ENCODE measurements at places on chromosomes 5 and 9.

DNA sequence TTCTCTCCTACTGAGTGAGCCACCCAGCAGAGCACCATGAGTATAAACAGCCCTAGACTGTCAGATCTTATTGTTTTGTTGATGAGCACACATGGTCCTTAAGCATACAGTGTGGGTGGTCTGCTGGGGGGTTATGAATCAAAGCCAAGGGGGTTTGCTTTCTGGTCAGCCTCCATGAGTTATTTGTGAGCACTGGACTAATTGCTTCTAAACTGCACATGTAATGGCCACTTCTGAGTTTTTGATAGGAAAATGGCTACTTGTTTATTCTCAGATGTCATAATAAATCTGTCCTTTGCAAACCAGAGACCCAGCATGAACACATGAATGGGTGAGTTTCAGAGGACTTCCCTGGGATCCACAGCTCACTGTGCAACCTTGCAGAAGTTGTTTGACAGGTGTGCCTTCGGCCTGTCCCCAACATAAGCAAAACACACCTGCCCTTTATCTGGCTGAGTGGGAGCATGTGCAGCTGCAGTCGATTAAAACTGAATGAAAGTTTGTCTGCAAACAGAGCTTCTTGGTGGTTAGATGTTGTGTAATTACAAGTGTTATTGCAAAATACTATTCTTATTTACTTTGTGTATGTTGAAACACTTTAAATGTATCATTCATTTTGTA is 35.9 kb downstream of the MAMDC2 start:
- no peak for DNase-seq

DNA sequence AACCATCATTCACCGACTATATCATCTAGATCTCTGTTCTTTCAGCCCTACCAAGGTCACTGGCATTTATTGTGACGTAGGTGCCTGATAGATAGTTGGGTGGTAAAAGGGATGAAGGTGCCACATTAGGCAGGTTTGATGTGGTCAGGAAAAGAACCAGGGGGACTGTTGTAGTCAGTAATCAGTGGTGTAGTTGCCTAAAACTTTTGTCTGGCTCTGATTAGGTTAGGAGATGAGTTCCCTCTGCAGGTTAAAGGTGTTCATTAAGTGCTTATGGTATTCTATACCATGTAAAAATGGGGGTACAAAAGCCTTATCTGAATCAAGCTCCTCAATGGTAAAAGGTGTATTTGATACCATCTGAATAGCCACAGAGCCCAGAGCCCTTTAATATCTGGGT is 55.6 kb downstream of the KCNN2 start:
- DNase-seq = no peak

- no peak for DNase-seq
Measured at GRCh38 chr5:174626369-174626920, 97.9 kb upstream of the MSX2 start.

- no peak for DNase-seq
Measured at GRCh38 chr9:104279535-104280177, 185.5 kb downstream of the SMC2 start.

DNA sequence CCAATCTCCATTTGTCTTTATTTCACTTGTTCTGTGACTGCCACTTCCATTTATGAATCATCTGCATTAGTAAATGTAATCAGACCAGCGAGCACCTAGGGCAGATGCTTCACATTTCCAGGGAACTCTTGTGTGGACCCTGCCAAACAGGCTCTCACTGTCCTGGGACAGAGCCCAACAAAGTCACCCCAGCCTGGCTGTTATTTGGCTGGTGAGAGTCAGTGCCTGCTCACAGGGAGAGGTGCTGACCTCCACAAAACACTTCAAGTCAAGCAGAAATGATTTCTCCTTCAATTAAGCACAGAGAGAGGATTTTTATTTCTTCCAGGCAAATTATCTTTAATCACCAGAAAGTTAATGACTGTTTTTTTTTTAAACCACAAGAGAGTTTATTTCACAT is 568.0 kb downstream of the MTRR start:
- no peak for DNase-seq

GRCh38 chr9:112699230-112699629 is 18.7 kb downstream of the INIP start:
- no peak for DNase-seq

- DNase-seq = no peak
Measured at GRCh38 chr5:55694152-55694830, 17.8 kb downstream of the SLC38A9 start.

DNA sequence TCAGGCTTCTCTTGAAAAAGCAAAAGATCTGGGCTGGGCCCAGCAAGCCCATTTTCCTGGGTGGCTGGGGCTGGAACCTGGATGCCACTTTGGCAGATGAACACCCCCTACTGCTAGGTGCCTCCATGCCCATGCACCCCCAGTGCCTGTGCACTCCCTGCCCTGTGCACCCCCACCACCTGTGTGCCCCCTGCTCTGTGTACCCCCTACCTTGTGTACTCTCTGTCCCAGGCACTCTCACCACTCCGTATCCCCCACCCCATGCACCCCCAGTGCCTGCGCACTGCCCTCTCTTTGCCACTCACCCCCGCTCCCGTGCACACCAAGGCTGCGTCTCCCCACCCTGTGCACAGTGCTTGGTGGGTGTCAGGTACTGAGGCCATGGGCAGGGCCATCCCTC is 14.2 kb downstream of the UNC5A start:
- DNase-seq = no peak

DNA sequence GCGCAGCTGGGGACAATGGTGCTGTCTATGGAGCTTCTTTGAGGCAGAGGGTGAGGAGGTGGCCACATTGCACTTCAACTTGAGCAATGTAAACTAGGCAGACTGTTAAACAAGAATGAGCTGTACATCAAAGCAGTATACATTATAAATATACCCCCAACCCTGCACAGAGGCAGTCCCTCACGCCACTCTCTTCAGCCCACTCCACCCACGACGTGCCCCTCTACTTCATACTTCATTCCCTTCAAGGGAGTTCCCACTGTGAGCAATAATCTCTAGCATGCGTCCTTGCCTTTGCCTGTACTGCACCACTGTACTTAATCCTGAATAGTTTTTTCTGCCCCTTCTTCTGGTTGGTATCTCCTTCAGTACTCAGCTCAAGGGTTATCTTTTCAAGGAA is 14.4 kb downstream of the TRPM3 start:
- no peak for DNase-seq

DNA sequence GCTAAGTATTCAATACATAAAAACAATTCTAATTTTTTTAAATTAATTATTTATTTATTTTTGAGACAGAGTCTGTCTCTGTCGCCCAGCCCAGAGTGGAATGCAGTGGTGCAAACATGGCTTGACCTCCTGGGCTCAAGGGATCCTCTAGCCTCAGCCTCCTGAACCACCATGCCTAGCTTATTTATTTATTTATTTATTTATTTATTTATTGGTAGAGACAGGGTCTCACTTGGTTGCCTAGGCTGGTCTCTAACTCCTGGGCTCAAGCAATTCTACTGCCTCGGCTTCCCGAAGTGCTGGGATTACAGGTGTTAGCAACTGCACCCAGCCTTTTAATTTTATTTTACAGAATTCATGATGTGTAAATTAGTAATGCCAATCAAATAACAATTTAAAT is 33.7 kb upstream of the ZFYVE16 start:
- DNase-seq = no peak

DNA sequence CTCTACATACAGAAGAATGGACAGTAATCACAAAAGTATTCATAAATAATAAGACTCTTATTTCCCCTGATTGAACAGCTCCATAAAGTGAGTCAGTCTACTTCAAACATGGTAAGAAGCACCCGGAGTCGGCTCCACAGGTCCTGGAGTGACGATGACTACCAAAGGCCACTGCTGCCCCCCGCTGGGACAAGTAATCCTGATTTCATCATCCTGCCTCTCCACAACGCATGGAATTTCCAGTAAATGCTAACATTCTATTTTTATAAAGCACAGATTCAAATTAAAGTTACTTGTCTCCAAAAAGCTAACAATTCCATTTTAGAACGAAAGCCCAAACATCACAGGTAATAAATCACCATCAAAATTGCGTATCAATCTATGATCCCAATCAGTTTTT is 16.2 kb downstream of the ATPSCKMT start:
- no peak for DNase-seq

DNA sequence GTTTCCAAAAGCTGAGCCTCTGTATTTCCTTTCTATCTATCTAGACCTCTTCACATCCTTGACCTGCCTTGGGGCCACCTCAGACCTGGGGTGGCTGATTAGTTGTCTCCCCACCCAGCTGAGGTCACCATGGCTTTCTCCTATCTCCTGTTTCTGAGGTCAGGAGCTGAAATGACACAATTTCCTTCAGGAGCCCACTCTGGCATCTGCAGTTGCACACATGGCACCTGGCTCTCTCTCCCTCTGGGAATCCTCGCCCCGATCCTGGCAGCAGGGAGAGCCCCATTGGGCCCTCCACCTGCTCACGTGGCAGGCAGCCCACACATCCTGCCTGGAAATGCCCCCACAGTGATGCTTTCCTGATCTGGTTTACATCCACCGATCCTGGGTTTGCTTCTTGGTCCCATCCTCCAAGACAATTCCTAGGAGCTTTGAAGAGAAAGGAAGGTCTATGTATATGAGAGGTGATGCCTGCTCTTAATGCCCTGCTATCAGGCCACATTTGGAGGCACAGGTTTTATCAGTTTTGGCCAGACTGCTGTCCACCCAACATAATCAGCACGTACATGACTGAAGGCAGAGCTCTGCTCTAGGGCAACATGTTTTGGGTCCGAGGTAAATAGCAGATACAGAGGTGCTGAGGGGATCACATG is 53.7 kb downstream of the MARCHF3 start:
- no peak for DNase-seq

DNA sequence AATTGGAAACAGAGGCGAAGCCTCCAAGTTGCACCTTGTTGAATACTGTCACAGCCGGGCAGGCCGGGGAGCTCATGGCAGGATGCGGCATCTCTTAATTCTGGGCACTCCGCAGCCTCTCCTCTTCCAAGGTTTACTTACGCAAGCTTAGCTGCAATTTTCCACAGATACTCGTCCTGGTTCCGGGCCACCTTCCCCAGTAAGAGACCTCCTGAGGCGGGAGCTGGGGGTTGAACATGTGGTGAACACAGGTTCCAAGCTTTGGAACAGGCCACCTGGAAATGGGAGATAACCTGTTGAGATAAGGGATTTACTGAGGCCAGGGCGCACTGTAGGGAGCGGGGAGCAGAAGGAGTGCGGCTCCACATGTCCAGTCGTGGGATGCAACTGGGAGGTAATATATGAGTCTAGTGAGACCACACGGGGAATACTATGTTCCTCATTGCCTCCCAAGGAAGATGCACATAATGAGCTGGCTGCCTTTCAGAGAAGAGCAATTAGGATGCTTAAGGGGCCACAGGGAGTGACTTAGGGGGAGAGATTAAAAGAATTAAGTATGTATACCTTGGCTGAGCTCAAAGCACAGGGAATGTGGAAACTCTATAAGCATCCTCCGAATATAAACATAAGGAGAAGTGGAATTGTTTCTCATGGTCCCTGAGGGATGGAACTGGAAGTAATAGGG is 335.2 kb downstream of the CWC27 start:
- DNase-seq = no peak

GRCh38 chr9:92671323-92671722 is 1.4 kb upstream of the IPPK start:
- DNase-seq = no peak

DNA sequence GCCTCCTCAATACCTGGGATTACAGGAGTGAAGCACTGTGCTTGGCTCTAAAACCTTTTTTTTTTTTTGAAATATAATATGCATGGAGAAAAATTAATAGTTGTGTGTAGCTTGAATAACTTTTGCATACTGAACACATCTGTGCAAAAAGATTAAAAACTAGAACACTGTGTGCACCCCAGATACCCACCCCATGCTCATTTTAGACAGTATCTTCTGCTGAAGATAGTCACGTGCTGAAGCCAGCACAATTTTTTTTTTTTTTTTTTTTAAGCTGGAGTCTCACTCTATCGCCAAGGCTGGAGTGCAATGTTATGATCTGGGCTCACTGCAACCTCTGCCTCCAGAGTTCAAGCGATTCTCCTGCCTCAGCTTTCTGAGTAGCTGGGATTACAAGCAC is 39.9 kb downstream of the C9orf153 start:
- no peak for DNase-seq

- no peak for DNase-seq
Measured at GRCh38 chr9:20477940-20478620, 144.2 kb downstream of the MLLT3 start.

DNA sequence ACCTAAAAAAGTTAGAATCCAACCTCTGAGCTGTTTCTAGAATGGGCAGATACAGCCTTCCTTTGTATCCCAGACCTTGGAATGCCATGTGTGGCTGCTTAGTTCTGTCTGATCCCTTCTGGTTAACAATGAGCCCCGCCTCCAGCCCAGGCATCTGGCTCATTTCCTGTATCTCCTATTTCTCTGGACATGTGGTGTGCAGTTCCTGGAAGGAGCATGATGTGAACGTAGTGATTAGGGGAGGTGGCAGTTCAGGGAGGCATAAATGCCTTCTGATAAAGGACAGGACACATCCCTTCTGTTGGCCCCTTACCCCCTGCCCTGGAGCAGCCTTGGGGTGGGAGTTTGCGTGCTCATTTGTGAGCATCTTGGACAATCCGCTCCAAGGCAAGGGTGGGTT is 243.0 kb downstream of the ZSWIM6 start:
- no peak for DNase-seq

DNA sequence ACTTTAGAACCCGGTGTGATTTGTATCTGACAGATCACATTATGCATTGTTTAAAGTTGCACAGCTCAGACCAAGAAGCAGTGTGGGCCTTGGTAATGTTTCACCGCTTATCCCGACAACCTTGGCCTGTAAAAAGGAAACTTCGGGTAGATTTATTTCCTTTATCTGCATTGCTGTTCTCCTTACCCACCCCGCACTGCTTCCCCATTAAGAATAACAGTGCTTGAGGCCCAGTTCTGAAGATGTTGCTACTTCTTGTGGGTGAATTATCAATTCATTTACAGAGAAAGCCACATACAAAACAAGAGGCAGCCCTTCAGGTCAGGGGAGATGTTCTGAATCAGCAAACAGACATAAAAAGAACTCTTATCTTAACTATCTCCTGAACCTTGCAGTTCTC is 8.4 kb downstream of the SMARCA2 start:
- DNase-seq = no peak

GRCh38 chr5:5770825-5771224 is 348.3 kb downstream of the ICE1 start:
- no peak for DNase-seq

DNA sequence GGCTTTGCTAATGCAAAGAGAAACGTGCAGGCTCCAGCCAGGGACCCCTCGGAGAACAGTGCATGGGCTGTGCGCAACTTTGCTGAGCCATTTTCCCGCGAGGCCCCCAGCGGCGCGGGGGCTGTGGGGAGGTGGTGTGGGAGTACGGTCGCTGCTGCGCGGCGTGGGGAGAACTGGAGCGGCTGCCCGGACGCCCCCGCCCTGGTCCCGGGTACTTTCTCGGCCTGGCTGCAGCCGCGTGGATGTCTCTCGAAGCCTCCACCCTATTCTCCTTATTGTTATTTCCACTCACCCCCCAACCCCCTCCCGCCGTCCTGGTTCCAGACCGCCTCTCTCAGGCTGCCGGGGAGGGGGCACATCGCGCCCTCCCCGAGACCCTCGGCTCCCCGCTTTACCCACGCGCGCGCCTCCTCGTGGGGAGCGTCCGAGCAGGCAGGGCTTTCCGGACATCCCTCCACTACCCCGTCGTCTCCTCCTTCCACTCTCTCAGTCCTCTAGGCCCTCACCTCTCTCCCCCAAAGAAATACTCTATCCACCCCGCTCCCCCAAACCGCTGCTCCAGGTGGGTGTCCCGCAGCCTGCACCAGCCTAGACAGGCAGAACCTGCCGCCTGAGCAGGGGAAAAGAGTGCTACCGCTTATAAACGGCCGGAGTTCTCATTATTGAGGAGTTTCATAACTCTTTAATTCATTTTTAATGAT is 68.6 kb upstream of the TBCA start:
- no peak for DNase-seq

All from activated naive CD4-positive, alpha-beta T cell (primary cell).